Brain pericyte (primary cell): ENCODE measurements at places on chromosomes 2 and 18.

DNA sequence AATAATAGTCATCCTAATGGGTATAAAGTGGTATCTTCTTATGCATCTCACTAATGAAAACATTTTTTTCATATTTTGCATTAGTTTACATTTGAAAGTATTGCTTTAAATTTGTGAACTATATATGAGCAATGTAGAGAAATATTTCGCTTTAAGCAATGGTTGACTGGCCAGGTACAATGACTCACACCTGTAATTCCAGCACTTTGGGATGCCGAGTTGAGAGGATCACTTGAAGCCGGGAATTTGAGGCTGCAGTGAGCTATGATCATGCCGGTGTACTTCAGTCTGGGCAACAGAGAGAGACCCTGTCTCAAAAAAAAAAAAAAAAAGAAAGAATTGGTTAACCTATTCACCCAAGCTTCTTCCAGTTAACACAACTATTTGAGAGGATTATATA lies 15.1 kb downstream of the ZCCHC2 start:
- no peak for DNase-seq

- DNase-seq = no peak
These were observed 1993.1 kb upstream of the CELF4 start for GRCh38 chr18:39558658-39559057.

- DNase-seq = no peak
These were observed 46.4 kb upstream of the CYP1B1 start for GRCh38 chr2:38122344-38122743.

DNA sequence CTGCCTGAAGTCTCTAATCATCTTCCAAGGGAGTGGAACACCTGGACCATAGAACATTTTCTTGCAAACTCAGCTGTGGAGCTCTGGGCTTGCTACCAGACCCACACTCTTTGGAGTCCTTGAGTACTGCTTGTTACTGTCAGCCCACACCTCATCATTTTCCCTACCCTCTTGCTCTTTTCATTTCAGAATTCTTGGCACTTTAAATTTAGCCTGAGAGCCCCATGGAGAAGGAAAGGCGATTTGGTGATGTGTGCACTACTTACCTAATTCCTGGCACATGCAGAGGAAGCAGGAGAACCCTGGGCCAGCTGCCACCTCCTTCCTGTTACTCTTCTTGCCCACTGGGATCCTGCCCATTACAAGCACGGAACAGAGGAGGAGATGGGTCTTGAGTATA lies 31.7 kb downstream of the TMEM178A start:
- DNase-seq = no peak

GRCh38 chr2:62586981-62587380 lies 81.0 kb upstream of the TMEM17 start:
- DNase-seq = no peak

DNA sequence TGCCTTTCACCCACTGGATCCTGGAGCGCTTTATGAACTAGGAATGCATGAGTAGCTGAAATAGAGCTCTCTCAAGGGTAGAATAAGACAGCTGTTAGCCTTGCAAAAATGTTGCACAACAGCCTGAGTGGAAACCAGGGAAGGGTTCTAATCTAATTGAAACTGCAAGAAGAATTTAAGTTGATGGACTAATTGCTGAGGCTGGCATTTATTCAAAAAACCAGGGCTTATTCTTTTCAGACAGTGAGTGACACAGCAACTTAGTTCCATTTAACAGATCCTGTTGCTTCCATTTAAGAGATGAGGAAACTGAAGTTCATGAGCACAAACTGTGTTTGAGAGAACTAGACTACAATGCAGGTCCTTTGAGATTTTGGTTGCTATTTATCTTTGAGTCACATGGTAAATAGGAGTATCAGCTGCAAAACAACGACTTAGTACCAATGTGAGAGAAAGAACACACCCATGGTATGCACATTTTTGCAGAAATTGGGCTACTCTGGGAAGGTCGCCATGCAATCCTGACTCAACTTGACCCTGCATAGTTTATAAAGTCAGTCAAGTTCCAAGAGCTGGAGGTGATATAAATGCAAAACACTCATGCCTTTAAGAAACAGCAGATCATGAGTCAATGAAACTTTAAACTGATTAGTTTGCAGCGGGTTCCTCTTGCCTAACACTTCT lies 76.4 kb upstream of the PARD3B start:
- no peak for DNase-seq

GRCh38 chr18:50582500-50582899 lies 22.6 kb downstream of the MAPK4 start:
- no peak for DNase-seq

DNA sequence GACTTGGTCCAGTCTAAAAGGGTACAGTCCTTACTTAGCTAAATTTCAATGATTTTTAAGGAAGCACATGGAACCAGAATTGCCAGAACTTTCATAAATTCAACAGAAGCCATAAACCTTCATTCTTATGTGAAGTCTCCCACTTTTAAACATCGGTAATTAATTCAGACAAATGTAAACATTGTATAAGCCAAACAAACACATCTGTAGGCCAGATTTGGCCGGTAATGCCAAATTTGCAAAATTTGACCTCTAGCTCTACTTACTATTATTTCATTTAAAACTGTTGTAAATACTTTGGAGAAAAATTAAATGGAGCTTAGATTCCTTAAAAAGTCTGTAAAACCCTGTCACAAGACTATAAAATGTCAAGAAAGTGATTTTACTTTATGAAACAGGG lies 83.2 kb upstream of the GALNT5 start:
- DNase-seq = no peak

DNA sequence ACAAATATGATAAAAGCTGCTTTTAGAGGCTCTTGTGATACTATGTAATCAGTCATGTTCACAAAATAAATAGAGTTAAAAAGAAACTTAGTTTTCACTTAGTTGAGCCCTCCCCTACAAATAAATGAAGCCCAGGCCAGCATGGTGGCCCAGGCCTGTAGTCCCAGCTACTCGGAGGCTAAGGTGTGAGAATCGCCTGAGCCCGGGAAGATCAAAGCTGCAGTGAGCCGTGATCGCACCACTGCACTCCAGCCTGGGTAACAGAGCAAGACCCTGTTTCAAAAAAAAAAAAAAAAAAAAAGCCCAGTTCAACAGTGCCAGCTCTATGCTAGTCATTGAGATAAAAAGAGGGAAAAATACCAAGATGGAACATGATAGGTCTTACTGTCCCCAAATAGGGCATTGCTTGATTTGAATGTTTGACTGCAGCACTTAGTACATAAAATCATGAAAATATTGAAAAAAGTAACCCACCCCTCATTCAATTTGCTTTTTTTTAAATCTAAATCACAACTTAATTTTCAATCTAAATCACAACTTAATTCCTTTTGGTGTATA lies 1.5 kb downstream of the ASNSD1 start:
- no peak for DNase-seq

DNA sequence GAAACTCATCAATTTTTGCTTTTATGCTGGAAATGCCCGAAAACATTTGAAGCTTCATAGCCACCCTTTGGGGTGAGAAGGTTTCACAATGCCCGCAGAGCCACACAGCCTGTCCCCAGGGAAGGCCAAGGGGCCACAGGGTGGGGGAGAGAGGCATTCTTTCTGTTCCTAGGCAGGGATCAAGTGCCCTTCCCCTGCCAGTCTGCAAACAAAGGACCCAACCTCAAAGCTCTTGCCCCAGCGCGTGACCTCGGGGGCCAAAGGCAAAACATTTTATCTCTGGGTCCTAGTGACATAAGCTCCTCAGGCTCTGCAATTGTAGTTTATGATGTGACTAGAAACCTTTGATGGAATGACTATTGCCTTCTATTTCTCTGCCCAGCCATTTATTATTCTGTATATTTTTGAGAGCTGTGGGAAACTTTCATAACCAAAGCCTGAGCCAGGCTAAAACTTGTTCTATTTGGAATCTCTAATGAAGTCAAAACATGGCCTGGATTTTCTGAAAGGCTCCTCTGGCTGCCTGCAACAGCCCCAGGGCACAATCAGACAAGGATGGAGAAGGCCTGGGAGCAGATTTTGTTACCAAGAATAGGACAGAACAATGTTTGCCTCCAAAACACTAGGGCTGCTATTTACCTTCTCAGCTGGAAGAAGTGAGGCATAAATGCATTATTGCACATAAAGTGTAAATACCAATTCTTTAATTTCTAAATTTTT lies 137.2 kb upstream of the KCTD1 start:
- no peak for DNase-seq

- DNase-seq = no peak
These were observed 291.0 kb downstream of the CYRIA start for GRCh38 chr2:16374671-16375070.

- no peak for DNase-seq
These were observed 457.7 kb downstream of the CBLN2 start for GRCh38 chr18:72086421-72086820.

GRCh38 chr2:160820691-160821090 lies 327.1 kb upstream of the RBMS1 start:
- no peak for DNase-seq

GRCh38 chr2:98669675-98670074 lies 61.3 kb downstream of the MGAT4A start:
- DNase-seq = no peak

DNA sequence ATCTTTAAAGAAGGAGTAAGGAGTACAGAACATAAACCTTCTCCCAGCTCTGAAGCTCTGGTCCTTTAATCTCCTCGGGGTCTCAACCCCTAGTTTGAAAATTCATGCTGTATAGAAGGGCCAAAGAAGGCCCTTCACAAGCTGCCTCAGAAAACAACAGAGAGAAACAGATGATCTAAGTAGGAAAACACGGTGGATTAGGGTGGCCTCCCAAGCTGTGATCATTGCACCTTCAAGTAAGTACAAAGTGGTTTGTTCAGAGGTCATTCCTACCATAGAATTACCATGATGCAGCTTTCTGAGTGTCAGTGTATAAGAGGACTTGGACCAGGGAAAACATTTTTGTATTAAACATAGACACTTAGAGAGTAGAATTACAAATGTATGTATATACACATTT lies 10.9 kb downstream of the TMEM169 start:
- DNase-seq = no peak

- no peak for DNase-seq
These were observed 28.5 kb downstream of the GALNT14 start for GRCh38 chr2:31109633-31110192.

- no peak for DNase-seq
These were observed 565.7 kb downstream of the SLC4A3 start for GRCh38 chr2:220192994-220193753.

- DNase-seq = no peak
These were observed 13.2 kb downstream of the SERPINE2 start for GRCh38 chr2:224025874-224026273.

- DNase-seq = no peak
These were observed 74.8 kb downstream of the WDSUB1 start for GRCh38 chr2:159211447-159212396.

GRCh38 chr2:237616734-237617586 lies 10.4 kb upstream of the LRRFIP1 start:
- DNase-seq = no peak

DNA sequence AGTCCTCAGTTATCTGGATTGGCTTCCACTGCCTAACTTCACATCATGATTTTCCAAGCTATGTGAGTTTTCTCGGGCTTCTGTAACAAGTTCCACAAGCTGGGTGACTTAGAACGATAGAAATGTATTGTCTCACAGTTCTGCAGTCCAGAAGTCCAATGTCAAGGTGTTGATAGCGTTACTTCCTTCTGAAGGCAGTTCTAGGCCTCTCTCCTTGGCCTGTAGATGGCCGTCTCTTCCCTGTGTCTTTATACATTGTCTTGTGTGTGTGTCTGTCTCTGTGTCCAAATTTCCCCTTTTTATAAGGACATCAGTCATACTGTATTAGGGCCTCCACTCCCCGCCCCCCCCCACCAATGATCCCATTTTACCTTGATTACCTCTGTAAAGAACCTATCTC lies 7.5 kb downstream of the LTBP1 start:
- DNase-seq = no peak

DNA sequence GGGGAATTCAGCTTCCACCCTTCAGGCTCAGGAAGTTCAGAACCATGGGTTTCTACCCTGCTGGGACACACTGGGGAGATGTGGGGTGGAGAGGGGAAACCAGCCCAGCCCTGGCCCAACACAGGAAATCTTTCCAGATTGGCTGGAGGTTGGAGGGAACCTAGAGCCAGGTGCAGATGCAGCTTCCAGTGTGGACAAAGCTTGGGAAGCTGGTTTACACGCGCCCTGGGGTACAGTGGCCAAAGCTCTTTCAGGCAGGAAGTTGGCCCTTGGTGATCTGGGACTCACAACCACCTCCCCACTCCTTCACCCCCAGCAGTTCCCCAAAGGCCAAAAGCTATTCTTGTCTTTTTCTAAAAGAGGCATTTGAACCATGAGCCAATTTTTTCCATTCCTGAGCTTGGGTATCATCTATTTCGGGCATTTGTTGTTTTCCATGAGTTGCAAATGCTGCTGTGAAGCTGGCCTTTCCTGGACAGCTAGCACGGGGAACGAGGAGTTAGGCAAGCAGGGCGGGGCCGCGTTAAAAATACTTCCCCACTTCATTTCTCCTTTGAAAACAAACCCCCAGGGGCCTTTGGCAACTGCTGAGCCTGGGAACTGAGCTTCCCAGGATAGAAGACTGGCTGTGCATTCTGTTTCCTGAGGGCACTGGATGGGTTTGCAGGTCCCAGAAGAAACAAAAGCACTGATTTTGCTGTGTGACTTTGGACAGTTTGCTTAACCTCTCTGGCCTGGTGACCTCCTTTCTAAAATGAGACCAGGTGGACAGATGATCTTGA lies 3.1 kb upstream of the ARID5A start:
- no peak for DNase-seq

DNA sequence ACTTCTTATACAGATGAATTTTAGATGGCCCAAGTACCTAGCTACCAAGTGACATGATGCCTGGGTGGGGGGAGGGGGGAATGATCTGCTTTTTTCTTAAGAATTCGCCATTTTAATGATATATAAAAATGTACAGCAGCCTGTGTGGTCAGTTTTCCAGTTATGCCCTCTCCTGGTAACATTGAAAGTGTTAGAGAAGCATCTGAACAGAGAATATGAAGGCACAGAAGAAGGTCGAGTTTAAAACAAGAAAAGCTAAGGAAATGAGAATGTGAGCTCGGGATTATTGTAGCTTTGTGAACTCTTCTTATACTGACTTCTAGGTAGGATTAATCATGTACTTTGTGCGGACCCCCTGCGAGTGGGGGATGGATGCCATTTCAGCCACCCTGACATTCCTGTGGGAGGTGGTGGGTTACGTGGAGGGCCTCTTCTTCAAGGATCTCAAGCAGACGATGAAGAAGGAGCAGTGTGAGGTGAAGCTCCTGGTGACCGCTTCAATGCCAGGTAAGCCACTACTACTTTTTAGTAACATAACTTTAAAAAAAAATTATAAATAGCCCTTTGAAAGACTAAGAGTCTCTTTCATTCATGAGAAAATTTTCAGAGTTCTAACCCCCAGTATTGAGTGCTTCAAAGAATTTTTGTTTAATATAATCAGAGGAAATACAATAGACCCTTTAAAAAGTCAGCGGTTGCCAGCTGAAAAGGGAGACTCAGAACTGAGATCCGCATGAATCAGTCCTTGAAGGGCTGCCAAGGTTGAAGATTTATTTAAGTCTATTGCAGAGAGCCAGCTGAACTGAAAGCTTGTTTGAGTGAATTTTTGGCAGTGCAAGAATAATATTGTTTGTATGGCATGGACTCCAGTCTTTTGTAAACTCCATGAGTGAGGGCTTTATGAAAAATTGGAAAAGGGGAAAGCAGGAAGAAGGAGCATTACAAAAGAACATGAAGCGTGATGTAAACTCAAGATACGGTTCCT lies 68.6 kb upstream of the RPE start:
- no peak for DNase-seq
